Stimulated activated CD4-positive, alpha-beta T cell treated with anti-CD3 and anti-CD28 coated beads, Interleukin-1b, Interleukin-23, amount 100 ng/mL, for 4 hours (primary cell): ENCODE measurements at places on chromosomes 1 and 21.

DNA sequence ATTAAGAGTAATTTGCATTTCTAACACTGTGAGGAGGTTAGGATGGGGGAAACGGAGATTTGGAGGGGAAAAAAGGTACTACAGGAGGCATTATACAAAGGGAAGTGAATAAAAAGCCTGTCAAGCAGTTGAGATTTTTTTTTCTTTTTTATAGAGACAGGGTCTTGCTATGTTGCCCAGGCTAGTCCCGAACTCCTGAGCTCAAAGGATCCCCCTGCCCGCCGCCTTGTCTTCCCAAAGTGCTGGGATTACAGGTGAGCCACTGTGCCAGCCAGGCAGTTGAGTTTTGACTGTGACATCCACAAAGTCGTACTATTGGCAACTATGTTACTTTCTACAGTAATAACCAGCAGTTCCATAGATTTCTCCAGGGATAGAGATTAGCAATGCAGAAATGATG lies 2.6 kb downstream of the CLCC1 start:
- no peak for DNase-seq

GRCh38 chr1:41503538-41504113 lies 19.1 kb upstream of the EDN2 start:
- no peak for DNase-seq

- DNase-seq: no peak
Measured at GRCh38 chr1:229027158-229027557, 243.8 kb upstream of the RAB4A start.

- DNase-seq: no peak
Measured at GRCh38 chr1:155049651-155050559, 1.2 kb upstream of the ADAM15 start.

DNA sequence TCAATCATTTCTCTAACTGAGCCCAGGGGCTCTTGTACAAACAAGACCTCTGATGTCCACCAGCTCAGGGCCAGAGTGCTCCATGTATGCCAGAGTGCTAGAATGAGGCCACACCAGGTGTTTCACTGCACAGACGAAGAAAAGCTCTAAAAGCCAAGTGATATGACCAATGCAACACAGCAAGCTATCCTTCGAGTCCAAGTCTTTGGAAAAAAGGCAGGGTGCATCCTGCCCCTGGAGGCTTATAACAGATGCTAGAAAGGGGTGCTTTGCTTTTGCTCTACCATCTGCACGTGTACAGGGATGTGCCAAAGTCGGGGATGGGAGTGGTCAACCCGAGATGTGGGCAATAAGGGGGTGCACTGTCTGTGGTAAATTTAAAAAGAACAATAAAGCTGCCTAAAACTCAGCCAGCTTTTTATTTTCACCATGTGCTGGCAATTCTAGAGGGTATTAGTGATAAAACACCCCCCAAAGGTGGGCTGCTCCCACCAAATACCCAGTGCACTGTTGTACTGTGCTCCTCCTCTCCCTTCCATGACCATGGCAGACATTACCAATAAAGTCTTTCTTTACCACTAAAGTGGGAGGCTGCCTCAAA lies 32.1 kb downstream of the SMIM12 start:
- no peak for DNase-seq

GRCh38 chr1:151867765-151868411 lies 14.4 kb upstream of the THEM5 start:
- no peak for DNase-seq

DNA sequence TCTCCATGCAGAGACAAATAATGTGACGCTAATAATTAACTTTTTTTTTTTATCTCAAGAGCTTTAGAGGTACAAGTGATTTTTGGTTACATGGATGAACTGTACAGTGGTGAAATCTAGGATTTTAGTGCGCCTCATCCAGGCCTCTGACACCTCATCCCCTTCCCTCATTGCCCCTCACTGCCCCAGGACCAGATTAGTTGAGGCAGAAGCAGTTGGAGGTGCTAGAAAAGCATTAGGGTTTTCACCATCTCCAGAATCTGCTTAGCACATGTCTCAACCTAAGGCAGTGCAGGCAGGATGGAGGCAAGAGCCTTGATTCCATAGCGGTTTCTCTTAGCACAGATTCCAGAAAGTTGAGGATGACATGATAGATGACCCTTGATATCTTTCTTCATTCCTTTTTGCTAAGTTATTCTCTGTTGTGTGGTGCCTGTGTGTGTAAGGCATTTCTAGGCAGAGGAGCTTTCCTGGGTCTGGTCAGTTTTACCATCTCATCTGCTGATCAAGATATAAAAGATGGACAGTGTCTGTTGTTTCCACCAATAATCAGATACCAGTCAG lies 16.3 kb upstream of the IL10 start:
- DNase-seq: no peak

DNA sequence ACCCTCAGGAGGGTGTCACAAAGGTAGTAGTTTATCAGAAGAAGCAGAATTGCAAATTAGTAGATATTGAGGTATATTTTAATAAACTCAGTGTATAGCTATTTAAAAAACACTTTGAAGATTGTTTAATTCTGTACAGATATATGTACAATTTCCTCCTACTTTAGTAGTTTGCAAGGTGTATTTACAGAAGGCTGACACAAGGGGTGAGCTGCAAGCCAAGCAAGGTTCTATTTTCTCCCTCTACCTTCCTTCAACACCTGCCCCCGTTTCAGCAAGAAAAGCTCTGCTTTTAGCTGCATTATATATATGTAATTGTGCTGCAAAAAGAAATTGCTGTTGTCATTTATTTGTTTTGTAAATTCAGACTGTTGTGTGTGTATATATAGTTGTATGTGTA lies 674.2 kb upstream of the PKN2 start:
- DNase-seq: no peak

GRCh38 chr1:115041654-115042053 lies 12.0 kb downstream of the TSHB start:
- no peak for DNase-seq

- DNase-seq: no peak
Measured at GRCh38 chr21:45611939-45612664, 31.4 kb upstream of the PCBP3 start.

GRCh38 chr1:104905322-104905721 lies 1155.6 kb downstream of the AMY1C start:
- no peak for DNase-seq

GRCh38 chr1:172338295-172338735 lies 82.2 kb upstream of the C1orf105 start:
- DNase-seq: no peak

- no peak for DNase-seq
Measured at GRCh38 chr1:97608272-97608671, 312.6 kb downstream of the DPYD start.

GRCh38 chr21:42678618-42679295 lies 25.3 kb downstream of the PDE9A start:
- DNase-seq: no peak

GRCh38 chr1:180548686-180549317 lies 10.0 kb upstream of the OVAAL start:
- DNase-seq: no peak

DNA sequence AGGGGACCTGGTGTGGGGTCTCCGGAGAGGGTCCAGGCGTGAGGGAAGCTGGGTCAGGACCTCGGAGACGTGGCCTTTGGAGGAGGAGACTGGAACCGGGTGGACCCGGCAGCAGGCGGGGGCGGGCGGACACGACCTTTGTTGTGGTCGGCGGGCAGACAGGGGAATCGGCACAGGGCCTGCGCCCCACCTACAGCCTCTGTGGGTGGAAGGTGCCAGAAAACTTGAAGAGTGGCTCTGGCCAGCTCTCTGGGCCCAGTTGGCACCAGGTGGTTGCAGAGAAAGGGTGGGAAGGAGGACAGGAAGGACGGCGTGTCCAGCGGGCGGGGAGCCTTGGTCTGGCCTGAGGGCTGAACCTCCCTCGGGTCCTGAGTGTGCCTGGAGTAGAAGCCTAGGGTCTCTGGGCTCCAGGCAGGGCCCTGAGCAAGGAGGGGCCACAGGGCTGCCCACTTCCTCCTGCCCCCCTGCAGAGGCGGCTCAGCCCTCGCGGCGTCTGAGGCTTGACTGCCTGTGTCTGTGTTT lies 7.7 kb upstream of the TTLL10 start:
- DNase-seq: no peak

GRCh38 chr1:41370756-41371420 lies 9.7 kb downstream of the FOXO6 start:
- no peak for DNase-seq

DNA sequence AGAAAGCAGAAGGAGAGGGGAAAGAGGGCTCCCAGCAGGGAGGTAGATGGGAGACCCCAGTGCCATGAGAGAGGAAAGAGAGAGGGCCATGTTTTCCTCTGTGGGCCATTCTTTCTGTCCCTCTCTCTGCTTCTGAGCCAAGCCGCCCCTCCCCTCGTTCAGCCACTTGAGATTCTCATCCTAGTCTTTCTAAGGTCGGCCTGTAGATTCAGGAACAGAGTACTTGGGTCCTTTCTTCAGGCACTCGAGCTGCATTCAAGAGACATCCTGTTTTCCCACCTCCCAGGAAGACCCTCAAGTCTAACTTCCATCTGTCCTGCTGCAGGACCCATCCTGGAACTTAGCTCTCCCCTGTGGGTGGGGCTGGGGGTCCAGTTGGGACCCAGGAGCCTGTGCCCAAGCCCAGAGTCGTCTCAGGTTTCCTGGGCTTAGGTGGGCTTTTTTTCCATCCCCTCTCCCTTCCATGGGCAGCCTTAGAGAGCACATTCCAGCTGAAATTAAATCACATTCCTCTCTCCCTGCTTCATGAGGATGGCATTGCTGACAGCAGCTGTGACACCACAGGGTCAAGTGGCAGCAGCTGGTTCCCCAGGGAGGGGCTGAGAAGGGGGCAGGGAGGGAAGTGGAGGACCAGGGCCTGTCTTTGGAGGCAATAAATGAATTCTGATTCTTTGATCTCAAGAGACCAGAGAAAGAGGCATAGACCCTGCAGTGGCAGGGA lies 13.0 kb downstream of the NES start:
- no peak for DNase-seq

DNA sequence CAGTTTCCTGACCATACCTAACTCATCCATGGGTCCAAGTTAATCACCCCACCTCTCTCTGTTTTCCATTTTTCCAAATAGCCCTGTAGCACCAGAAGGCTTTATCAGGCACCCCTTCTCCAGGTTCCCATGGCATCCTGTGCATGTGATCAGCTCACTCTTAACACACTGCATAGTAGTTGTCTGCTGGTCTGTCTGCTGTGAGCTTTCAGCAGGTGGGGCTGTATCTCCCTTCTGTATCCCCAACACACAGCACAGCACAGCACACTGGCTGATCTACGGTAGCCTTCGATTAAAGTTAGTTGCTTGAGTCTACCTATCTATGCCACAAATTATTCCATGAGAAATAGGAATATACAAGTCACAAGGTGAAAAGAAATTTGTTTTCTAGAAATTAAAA lies 54.3 kb upstream of the C1orf198 start:
- DNase-seq: no peak

- no peak for DNase-seq
Measured at GRCh38 chr1:26012864-26013263, 8.7 kb upstream of the EXTL1 start.

DNA sequence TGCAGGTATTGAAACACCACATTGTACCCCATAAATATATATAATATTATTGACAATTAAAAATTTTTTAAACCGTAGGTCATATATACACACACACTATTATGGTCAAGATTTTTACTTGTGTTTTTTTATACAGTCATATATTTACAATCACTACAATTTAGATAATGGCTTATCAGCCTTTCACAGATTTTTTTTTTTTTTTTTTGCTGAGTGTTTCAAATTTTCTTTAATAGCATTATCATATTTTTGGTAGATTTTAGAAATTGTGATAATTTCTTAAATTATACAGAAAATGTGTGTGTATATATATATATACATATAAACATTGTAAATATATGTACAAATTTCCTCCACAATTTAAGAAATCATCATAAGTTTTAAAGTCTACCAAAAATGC lies 68.6 kb upstream of the RGS2 start:
- no peak for DNase-seq

GRCh38 chr1:19728413-19729145 lies 63.9 kb downstream of the HTR6 start:
- no peak for DNase-seq

- DNase-seq: peak; percentile 7
Measured at GRCh38 chr1:244971552-244972216, 107.3 kb upstream of the HNRNPU start.

GRCh38 chr1:23801338-23801748 lies 789 bp upstream of the GALE start:
- no peak for DNase-seq

DNA sequence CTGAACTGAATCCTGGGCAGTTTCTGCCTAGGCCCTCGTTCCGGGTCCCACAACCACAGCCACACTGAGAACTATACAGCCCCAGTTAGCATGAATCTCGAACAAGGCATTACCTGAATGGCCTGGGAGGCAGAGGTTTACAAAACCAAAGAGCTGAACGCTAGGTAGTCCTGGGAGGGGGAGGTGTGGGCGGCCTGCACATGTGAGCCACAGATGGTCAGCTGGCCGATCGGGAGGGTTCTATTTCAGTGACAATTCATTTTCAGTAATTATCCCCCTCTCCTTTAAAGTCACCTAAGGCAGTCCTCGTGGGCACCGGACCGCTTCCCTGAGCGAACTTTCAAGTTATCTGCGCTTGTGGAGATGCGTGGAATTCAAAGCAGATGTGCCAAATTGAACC lies 111.9 kb downstream of the GLIS1 start:
- no peak for DNase-seq

DNA sequence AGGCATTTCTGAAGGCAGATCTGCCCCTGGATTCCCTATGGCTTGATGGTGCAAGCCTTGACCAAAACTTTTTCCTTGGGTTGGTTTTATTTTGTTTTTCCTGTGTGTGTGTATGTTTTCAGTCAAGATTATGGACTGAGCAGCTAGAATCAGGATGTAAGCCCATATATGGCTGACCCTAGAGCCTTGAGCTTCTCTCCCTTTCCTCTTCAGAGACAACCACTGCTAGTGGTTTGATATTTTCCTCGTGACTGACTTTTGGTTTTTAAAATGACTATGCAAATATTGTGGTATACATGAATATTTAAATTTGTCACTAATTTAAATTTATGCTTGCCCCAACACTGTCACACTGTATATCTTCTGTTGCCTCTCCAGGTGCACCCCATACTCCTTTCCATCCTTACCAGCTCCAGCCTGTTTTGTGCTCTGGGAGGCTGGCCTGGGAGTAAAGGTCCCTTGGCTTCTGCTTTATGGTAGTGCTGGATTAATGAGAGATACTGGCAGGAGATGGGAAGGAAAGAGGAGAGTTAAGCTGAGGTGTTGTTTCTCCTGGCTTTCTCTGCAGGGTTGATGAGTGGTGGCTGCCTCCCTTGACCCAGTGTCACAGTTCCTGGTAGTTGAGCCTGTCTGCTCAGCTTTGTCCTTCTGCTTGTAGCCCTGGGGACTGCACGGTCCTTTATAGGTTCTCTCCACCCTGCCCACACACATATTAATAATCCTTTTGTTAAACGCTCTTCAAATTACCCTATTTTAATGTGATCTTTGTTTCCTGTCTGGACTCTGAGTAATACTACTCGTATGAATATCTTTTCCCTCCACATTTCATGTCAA lies 44.4 kb downstream of the RWDD3 start:
- DNase-seq: no peak

- DNase-seq: no peak
Measured at GRCh38 chr1:171828794-171829193, 12.5 kb upstream of the DNM3 start.

GRCh38 chr1:112239683-112240330 lies 156.2 kb upstream of the CTTNBP2NL start:
- no peak for DNase-seq

- DNase-seq: no peak
Measured at GRCh38 chr21:17610911-17611310, 1.8 kb downstream of the BTG3 start.
